ENCODE measurements at places on chromosomes 7 and 10.

GRCh38 chr10:19803676-19804075, 12.6 kb upstream of the PLXDC2 start:
- no peak for DNase-seq

DNA sequence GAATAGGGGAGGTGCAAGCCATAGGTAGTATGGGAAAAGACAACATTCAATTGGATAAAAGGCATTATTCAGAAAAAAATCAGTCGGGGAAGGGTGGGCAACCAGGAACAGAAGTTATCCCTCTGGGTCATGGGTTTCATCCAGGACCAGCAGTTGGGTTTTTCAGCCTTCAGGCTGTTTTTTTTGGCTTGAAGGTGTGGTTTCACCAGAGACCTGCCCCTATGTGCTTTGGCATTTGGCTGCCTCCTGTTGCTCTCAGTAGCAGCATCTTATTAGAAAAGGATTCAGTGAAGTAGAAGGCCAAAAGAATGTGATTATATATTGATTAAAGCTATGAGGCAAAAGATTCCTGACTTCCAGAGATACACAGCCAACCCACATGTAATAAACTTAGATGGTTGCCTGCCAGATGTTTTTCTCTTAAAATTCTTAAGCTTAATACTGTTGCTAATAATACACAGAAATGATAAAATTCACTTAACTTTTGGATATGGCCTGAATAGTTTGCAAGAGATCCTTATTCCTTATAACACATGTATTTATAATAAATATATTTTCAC, 251.7 kb upstream of the CSTF2T start:
- no peak for DNase-seq

DNA sequence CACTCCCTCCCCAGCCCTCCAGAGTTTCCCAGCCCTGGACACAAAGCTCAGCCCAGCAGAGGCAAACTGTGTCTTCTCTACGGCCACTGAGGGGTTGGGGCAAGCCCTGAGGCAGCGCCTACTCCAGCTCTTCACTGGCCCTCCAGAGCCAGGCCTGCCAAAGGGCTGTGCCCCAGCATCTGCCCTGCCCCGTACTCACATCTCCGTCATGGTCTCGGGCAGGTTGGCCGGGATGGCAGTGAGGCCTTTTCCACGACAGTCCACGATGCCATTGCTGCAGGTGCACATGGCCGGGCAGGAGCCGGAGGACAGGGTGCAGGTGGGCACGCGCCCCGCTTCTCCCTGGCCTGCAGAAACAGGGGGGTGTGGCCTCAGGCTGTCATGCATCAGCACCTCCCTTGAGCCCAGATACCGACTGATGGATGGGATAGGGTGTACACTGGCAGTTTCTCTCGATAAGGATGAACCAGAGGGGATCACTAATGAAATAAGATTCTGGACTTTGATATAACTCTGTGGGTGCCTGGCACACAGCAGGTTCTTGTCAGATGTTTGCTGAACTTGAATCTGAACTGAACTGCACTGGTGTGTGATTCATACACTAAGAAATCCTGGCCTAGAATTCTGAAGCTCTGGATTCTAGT, 125.2 kb downstream of the SLIT1 start:
- DNase-seq, result no peak

- DNase-seq, result no peak
Measured at GRCh38 chr10:106551501-106552062, 612.9 kb downstream of the SORCS1 start.

DNA sequence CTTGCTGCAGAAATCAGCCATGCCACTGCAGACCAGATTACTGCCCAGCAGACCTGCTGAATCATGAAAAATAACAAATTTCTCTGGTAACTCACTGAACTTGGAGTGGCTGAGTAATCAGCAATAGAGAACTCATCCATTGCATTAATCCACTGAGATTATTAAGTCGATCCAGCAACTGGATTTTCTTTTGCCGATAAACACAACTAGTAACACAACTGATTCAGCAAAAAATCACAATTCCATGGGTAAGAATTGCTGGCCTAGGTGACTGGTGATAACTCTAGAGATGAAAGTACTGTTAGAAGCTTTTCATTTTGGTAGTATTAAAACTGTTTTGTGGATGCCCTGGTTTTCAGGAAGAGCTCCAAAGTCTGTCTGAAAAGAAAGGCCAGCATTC, 214.5 kb downstream of the ETV1 start:
- no peak for DNase-seq
